AG08396 (cell line): ENCODE measurements at places on chromosomes 3 and 15.

DNA sequence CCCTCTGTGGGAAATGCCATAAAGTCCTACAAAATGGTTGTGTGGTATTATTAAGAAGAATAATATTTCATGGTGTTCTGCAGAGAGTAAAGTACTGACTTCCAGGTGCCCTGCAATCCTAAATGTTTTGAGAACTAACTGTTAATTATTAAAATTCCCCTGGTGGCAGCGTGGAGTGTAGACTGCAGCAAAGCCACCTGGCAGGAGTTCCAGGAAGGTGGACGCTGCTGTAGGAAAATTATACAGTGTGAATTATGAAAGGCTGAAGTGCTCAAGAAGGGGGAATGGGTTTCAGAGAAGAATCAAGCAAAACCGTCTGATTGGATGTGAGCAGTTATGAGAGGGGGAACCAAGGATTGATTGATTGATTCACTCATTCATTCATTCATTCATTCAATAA lies 572.4 kb upstream of the PPP2R3A start:
- no peak for DNase-seq

- DNase-seq, result peak; percentile 90
Observed at GRCh38 chr3:184399410-184399809, 19.6 kb downstream of the CHRD start.

- DNase-seq, result no peak
Observed at GRCh38 chr15:25397100-25397499, 41.7 kb downstream of the UBE3A start.

GRCh38 chr3:111768571-111769100 lies 90.4 kb upstream of the PHLDB2 start:
- peak; percentile 26 for DNase-seq

GRCh38 chr15:78343276-78344060 lies 3.3 kb downstream of the CRABP1 start:
- no peak for DNase-seq

GRCh38 chr3:194482196-194482593 lies 4.6 kb downstream of the ATP13A3 start:
- no peak for DNase-seq

GRCh38 chr15:95995375-95996168 lies 334.9 kb upstream of the NR2F2 start:
- DNase-seq, result peak; percentile 22

DNA sequence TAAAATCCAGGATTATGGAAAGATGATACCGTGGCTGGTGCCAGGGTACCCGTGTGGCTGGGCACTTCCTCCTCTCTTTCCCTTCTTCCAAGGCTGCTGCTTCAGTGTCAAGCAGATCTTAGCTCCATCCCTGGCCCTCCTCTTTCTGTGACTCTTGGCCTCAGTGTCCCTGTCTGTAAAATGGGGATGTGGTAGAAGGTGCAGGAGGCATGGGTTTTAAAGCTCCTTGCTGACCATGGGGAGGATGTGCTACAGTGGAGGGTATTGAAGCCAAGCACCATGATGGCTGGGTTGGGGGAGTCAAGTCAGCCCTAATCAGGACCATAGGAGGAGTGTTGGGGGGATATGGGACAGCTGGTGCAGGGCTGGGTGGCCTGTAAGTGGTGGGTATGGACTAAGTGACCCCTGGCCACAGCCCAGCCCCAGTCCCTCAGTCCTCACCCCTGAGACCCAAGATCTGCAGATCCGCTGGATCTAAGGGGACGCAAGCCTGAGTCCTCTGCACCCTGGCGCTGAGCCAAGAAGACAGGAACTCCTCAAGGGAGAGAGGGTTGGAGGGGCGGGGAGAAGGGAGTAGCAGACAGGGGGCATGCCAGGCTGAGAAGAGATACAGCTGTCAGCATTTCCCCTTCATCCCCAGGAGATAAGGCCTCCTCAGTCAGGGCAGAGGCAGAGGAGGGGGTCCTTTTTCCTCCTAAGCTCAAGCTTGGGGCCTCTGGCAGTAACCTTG lies 12.0 kb downstream of the PTH1R start:
- no peak for DNase-seq

DNA sequence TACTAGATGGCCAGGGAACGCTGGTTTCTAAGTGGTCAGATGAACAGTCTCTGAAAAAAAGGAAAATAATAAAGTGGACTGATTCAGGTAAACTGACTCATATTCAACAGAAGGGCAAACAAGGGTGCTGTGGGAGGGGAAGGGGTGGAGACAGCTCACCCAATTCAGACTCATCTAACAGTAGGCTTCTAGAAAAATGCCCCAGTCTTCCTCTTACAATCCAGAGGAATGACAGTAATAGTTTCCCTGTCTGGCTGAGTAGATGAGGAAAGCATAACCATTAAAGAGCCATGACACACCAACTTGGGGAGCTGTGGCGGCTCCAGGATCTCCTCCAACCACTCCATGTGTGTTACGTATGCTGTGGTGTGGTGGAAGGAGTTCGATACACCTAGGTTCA lies 231.4 kb upstream of the UMPS start:
- DNase-seq, result no peak

DNA sequence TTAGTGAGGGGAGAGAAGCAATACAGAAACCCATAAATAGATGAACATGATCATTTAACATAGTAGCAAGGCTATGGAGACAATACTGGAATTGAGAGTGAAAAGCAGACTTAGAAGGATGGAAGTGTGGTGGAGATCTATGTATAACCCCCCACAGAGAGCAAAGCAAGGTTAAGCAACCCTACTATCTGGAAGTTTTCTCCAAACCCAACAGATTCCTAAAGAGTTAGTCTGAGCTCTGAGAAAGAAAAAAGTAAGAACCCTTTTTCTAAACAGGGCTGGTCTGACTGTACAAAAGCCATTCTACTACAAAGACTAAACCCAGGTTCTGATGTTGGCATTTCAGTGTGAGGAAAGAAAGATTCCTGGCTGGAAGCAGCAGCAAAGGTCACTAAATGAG lies 153.2 kb downstream of the WNT5A start:
- peak; percentile 47 for DNase-seq

- peak; percentile 79 for DNase-seq
Observed at GRCh38 chr3:21390136-21390535, 360.9 kb downstream of the ZNF385D start.

GRCh38 chr3:185988080-185988815 lies 50.4 kb upstream of the TRA2B start:
- no peak for DNase-seq

GRCh38 chr15:60555806-60556205 lies 76.9 kb upstream of the ICE2 start:
- DNase-seq, result no peak

DNA sequence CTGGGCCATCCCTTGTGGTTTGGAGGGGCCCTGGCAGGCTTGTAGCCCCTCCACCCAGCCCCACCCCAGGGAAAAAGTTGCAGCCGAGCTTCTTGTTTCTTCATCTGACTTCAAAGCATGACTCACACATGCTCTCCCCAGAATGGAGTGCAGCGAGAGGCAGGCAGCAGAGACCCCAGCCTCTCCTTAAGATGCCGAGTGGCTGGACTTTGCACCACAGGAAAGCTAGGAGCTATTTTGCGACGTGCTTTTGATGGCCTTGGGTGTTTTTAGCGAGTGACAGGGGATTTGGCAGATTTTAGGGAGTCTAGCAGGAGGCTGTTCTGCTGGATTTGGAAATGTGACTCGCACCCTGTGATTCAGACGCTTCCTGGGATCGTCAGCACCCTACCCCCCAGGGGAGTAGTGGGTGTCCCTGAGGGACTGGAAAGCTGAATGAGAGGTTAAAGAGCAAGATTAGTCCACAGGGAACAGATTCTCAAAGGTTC lies 14.2 kb downstream of the BAHD1 start:
- DNase-seq, result peak; percentile 68

- DNase-seq, result no peak
Observed at GRCh38 chr3:61796911-61797310, 235.5 kb downstream of the PTPRG start.

- DNase-seq, result no peak
Observed at GRCh38 chr3:73855813-73856212, 231.1 kb upstream of the PDZRN3 start.

GRCh38 chr15:71937650-71938311 lies 127.4 kb downstream of the NR2E3 start:
- no peak for DNase-seq

DNA sequence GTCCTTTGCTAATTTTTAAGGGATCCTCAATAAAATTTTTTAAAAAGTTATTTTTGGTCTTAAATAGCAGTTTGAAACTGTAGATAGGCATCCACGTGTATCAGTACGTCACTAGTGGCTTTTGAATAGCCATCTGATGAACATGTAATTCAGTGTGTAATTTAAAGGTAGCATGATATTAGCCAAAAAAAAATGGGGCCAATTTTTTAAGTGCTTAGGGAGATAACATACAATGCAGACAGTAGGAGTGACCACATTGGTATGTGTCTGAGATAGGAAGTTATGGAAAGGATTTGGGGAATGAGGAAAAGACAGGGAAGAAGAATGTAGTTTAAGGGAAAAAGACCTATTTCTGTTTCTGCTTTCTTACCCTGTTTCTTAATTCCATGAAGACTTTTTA lies 2.5 kb downstream of the AP4E1 start:
- no peak for DNase-seq

DNA sequence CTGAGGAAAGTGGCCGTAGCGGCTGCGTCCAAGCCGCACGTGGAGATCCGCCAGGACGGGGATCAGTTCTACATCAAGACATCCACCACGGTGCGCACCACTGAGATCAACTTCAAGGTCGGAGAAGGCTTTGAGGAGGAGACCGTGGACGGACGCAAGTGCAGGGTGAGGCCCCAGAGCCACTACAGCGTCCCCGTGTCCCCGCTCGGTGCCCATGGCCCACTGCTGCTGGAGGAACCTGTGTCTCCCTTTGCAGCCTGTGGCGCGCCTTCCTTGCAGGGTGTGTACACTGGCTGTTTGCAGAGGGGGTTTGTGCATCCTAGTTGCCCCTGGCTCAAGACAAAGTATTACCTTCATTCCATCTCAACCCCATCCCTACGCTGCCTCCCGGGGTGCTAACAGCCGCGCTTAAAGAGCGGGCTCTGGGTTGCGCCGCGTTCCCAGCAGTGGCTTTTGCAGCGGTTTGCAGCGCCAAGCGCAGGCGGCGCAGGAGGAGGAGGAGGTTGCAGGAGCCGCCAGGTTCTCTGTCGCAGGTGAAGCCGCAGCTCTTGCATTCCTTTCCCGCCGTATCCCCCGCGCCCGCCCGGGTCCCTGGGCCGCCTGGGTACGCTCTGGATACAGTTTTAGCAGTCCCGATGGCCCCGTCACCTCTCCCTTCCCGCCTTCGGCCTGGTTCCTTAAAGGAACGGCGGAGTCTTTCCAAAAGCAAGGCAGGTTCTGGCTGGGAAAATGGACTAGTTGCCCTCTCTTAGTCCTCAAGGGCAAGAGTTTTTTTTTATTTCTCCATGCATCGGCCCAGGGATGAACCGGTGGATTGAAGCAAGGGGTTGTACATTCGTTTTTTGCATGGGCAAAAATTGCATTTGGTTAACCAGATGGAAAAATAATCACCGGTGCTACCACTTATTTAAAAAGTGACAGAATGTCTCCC lies 1.2 kb downstream of the CRABP1 start:
- DNase-seq, result no peak

GRCh38 chr15:47737477-47737876 lies 20.2 kb downstream of the SEMA6D start:
- no peak for DNase-seq

DNA sequence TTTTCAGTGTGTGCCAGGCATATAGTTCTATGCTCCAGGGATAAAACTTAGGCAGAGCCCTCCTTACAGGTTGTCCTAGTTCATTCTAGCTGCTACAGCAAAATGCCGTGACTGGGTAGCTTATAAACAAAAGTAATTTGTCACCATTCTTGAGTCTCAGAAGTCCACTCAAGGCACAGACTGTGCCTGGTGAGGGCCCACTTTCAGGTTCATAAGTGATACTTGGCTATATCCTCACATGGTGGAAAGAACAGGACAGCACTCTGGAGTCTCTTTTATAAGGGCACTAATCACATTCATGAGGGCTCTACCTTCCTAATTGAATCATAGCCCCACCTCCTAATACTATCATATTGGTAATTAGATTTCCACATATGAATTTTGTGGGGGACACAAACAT lies 80.1 kb downstream of the SPRED1 start:
- DNase-seq, result no peak

GRCh38 chr3:174219738-174220137 lies 639.4 kb upstream of the NAALADL2 start:
- DNase-seq, result no peak

DNA sequence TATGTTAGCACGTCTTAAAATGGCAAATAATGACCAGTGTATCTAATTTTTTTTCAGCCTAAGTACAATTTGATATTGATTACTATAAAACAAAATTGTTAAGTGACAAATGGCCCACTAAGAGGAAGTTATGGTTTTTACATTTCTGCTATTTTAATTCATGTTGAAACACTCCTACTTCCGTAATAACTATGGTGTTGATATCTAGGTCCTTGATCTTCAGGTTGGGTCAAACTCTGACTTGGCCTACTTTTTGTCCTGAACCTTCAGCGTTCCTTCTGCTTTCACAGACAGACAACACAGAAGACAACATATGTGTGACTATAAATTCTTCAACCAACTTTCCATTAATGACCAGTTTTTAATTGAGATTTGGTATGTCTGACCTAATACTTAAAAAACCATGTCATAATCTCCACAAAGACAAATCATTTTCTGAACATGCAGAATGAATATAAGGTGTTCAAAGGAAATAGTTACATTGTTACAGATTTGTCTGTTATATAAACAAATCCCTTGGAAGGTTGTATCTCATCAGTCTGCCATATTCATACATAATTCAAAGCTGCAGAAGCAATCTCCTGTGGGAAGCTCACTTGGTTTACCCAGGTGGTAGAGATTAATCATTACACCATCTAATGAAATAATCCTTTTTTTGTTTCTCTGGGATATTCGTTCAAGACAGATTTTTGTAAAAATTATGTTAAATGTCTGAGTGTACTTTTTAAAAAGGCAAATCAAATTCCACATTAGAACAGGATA lies 92.1 kb upstream of the TSPAN3 start:
- DNase-seq, result no peak

GRCh38 chr15:70379938-70380883 lies 282.5 kb upstream of the TLE3 start:
- DNase-seq, result no peak

- no peak for DNase-seq
Observed at GRCh38 chr3:9251055-9251786, 1.8 kb upstream of the SRGAP3 start.
